ENCODE measurements at places on chromosomes 11 and 22.
A peak's percentile ranks its signal among the peaks of the same experiment; 100 is the strongest.

DNA sequence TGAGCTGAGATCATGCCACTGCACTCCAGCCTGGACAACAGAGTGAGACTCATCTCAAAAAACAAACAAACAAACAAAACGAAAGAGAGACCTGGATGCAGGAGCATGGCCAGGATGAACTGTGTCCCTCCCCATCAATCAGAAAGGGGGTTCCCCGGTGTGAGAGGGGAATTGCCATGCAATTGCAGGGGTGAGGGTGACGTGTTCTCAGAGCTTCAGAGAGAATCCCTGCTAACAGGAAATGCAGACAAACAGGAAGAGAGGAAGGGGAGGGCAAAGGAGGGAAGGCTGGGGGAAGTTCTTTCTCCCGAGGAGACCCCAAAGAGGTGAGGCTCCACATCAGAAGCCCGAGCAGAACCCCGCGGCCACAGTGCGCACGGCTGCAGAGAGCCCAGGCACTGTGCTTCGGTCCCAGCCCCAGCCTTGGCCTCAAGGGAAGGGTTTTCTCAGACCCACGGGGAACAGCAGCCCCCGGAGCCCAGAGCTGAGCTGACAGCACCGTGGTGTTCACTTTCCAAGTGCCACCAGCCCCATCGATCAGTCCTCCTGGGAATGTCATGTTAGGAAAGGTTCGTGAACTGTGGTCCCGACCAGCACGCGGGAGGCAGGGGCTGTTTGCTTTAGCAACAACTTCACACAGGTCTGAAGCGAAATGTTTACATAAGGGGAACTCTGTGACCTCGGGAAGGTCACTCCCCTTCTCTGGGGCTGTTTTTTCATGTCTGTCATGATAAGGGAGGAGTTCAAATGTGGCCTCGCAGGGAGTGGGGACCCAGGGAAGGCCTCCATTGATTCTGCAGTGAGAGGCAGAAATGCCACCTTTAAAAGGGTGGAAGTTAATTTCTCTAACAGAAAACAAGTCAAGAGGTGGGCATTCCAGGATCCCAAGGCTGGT is 108.0 kb upstream of the ANO1 start:
- peak; percentile 66 for DNase-seq
- peaks cover 8% of the 10 kb centered on the region for H3K4me1 ChIP-seq
- H3K27ac ChIP-seq = peak overlapping the region; percentile 48
- H3K36me3 ChIP-seq = no peaks in the 10 kb centered on the region
- peaks cover 2% of the 10 kb centered on the region for H3K27me3 ChIP-seq

- H3K4me3 ChIP-seq = no peak overlapping the region
- no peak for DNase-seq
- H3K4me1 ChIP-seq = peaks cover 5% of the 10 kb centered on the region
- H3K36me3 ChIP-seq = no peaks in the 10 kb centered on the region
- no peaks in the 10 kb centered on the region for H3K27me3 ChIP-seq
Measured at GRCh38 chr11:69501891-69502860, 20.7 kb downstream of the LINC01488 start.

- DNase-seq = no peak
- peaks cover 21% of the 10 kb centered on the region for H3K36me3 ChIP-seq
- no peak overlapping the region for H3K4me3 ChIP-seq
- no peaks in the 10 kb centered on the region for H3K27me3 ChIP-seq
- H3K4me1 ChIP-seq = peaks cover 12% of the 10 kb centered on the region
Measured at GRCh38 chr11:95994329-95994728, 70.4 kb upstream of the MTMR2 start.

GRCh38 chr11:60303661-60304060 is 23.2 kb downstream of the MS4A4A start:
- no peak overlapping the region for H3K27ac ChIP-seq
- no peaks in the 10 kb centered on the region for H3K36me3 ChIP-seq
- H3K27me3 ChIP-seq = no peaks in the 10 kb centered on the region
- DNase-seq = no peak
- peaks cover 2% of the 10 kb centered on the region for H3K4me1 ChIP-seq
- no peak overlapping the region for H3K4me3 ChIP-seq

GRCh38 chr11:114683007-114683406 is 4.7 kb downstream of the NXPE2 start:
- no peaks in the 10 kb centered on the region for H3K27me3 ChIP-seq
- H3K4me1 ChIP-seq = no peaks in the 10 kb centered on the region
- no peak overlapping the region for H3K4me3 ChIP-seq
- no peaks in the 10 kb centered on the region for H3K36me3 ChIP-seq
- H3K27ac ChIP-seq = no peak overlapping the region
- DNase-seq = no peak

- no peak for DNase-seq
- no peaks in the 10 kb centered on the region for H3K36me3 ChIP-seq
- H3K27me3 ChIP-seq = peaks cover 46% of the 10 kb centered on the region
- no peak overlapping the region for H3K27ac ChIP-seq
- no peaks in the 10 kb centered on the region for H3K4me1 ChIP-seq
Measured at GRCh38 chr22:33051960-33052839, 6.0 kb downstream of the SYN3 start.

DNA sequence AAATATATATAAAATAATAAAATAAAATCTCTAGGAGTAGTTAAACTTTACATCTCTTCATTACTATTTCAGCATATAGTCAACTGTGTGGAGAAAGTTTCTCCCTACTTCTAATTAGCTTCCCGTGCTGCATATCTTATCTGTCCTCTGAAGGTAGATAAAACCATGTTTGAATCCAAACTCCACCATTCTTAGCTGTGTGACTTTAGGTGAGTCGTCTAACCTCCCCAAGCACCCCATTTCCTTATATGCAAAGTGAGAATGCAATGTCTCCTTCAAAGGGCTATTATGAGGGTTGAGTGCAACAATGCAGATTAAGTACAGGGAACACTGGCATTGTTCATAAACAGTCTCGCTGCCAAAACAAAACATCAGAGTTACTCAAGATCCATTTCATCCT is 80.8 kb upstream of the DRD2 start:
- no peaks in the 10 kb centered on the region for H3K36me3 ChIP-seq
- no peak overlapping the region for H3K27ac ChIP-seq
- no peaks in the 10 kb centered on the region for H3K4me1 ChIP-seq
- no peak overlapping the region for H3K4me3 ChIP-seq
- DNase-seq = no peak

DNA sequence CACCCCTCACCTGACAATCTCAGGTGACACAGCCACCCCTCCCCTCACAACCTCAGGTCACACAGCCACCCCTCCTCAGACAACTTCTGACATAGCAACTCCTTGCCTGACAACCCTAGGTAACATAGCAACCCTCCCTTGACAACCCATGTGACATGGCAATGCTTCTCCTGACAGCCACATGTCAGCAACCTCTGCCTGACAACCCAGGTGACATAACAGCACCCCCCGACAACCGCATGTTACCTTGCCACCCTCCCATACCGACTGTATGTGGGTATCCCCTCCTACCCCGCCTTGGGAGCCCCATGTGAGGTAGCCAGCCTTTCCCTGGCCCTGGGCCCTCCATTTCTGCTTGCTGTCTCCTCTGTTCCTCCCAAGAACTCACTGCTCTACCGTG is 77.7 kb upstream of the B3GAT1 start:
- no peak for DNase-seq
- no peak overlapping the region for H3K4me3 ChIP-seq
- H3K36me3 ChIP-seq = no peaks in the 10 kb centered on the region
- H3K27me3 ChIP-seq = no peaks in the 10 kb centered on the region
- H3K4me1 ChIP-seq = no peaks in the 10 kb centered on the region

Measured in activated CD4-positive, alpha-beta T cell treated with anti-CD3 and anti-CD28 coated beads, Interleukin-2, amount 10 ng/mL, durations not matched to agents 24 days and 14 days (primary cell).